ENCODE measurements at places on chromosomes 4 and X.

GRCh38 chrX:42491137-42491907 lies 286.6 kb downstream of the PPP1R2C start:
- no peak for DNase-seq

GRCh38 chrX:40349251-40349650 lies 231.5 kb upstream of the ATP6AP2 start:
- DNase-seq, result no peak

DNA sequence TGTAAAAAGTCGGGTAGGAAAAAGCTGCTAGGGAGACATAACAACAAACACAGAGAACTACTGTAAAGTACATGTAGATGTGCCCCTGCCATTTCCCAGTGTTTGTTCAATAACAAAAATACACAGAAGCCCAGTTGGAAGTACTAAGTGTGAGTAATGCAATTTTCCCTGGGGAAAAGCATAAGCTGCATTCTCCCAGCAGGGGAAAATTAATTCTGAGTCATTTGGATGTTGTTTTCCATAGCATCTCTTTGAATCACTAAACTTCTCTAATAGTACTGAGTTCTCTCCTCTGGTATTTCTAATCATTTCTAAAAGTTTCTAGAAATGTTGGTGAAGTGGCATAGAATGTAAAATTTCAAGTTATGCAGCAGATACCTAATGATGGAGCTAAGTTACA lies 1114.9 kb downstream of the C4orf33 start:
- DNase-seq, result no peak

- no peak for DNase-seq
Measured at GRCh38 chr4:86934147-86934770, 552 bp upstream of the AFF1 start.

DNA sequence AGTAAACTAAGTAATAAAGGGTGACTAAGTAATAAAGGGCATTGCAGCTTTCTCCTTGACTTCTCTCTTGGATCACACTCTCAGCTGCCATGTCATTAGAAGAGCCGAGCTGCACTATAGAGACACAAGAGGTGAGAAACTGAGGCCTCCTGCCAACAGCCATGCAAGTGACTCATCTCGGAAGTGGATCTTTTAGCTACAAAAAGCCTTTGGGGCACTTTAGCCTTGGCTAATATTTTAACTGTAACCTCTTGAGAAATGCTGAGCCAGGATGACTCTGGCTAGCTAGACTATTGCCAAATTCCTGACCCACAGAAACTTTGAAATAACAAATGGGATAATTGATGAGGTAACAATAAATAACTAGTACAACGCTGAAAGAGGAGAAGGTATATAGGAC lies 1.5 kb upstream of the NEIL3 start:
- peak; percentile 30 for DNase-seq

DNA sequence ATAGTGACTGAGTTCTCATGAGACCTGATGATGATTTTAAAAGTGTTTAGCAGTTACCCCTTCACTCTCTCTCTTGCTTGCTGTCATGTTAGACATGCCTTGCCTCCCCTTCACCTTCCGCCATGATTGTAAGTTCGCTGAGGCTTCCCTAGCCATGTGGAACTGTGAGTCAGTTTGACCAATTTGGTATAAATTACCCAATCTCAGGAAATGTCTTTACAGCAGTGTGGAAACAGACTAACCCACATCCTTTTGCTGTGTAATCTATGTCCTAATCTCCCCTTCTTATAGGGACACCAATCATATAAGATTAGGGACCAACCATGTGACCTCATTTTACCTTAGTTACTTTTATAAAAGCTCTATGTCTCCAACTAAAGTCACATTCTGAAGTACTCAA lies 677.8 kb downstream of the ADGRL3 start:
- DNase-seq, result no peak

DNA sequence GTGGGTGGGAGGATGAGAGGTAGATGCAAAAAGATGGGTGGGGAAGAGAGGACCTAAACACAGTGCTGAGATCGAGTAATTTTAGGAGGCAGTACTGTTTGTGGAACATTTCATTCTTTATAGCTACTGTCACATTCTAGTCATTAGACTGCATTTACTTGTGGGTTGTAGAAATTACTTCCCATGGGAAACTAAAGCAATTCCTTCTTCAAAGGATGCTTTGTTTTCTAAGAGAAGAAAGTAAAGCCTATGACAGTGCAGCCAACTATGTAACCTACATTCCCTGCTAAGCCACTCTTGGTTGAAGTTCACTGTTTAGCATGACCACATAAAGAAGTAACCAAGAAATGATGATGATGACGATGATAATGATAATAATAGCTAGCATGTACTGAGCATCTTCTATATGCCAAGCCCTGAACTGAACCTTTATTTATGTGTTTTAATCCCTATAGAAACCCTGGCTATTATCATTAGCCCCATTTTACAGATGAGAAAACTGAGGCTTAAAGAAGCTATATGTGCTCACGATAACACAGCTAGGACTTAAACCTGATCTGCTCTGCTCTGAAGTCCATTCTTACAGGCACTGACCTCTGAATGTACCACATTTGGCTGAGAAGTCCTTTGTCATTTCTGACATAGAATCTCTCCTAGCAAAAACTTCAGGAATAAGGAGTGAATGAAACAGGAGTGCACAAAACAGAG lies 114.5 kb upstream of the KIT start:
- DNase-seq, result no peak

- DNase-seq, result no peak
Measured at GRCh38 chrX:46234775-46235174, 310.4 kb downstream of the ZNF674 start.

DNA sequence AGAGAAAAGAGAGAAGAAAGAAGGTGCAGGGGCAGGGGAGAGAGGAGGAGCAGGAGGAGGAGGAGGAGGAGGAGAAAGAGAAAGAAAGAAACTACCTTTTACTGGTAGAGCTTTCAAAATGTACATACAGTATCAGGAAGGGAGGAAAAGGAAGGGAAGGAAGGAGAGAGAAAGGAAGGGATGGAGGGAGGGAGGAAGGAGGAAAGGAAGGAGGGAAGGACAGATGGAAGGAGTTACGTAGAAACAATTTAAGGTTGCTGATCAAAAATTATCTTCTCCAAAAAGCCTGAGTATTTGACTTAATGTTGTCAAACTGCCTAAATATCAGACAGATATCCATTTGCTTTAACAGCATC lies 13.4 kb downstream of the TBC1D9 start:
- no peak for DNase-seq

DNA sequence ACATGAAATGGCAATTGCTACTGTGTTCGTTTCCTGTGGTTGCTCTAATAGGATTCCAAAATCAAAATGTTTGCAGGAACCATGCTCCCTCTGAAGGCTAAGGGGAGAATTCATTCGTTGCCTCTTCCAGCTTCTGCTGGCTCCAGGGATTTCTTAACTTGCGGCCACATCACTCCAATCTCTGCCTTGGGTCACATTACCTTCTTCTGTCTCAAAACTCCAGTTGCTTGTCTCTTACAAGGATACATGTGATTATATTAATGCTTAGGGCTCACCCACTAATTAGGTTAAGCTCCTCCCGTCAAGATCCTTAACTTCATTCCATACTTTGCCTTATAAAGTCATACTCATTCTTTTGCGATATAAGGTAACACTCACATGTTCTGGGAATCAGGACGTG lies 208.4 kb downstream of the RBM46 start:
- no peak for DNase-seq

DNA sequence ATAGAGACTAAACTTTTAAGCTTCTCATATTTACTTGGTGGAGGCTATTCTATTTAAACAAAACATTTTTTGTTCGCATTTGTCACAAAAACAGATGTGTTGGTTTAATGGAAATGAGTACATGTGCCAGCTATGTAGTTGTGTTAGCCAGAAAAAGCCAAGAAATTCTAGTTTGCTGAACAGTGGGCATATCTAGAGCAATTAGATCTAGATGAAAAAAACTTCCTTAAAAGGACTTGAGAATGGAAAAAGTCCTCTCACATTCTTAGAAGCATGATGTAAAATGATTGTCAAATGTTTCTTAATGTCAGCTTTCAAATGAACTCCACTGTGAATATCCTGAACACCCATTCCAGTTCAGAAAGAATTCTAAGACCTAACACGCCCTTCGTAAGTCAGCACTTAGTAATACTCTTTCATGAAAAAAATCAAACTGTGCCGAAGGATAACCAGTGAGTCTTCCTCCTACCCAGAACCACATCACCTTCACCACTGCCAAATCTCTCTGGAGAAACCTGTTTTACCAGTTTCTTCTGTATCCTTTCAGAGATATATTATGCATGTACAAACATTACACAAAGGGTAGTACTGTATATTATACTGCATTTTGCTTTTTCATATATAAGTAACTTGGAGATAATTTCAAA lies 28.2 kb downstream of the PHKA1 start:
- DNase-seq, result no peak

GRCh38 chr4:135739354-135739753 lies 1537.8 kb upstream of the PABPC4L start:
- DNase-seq, result no peak

DNA sequence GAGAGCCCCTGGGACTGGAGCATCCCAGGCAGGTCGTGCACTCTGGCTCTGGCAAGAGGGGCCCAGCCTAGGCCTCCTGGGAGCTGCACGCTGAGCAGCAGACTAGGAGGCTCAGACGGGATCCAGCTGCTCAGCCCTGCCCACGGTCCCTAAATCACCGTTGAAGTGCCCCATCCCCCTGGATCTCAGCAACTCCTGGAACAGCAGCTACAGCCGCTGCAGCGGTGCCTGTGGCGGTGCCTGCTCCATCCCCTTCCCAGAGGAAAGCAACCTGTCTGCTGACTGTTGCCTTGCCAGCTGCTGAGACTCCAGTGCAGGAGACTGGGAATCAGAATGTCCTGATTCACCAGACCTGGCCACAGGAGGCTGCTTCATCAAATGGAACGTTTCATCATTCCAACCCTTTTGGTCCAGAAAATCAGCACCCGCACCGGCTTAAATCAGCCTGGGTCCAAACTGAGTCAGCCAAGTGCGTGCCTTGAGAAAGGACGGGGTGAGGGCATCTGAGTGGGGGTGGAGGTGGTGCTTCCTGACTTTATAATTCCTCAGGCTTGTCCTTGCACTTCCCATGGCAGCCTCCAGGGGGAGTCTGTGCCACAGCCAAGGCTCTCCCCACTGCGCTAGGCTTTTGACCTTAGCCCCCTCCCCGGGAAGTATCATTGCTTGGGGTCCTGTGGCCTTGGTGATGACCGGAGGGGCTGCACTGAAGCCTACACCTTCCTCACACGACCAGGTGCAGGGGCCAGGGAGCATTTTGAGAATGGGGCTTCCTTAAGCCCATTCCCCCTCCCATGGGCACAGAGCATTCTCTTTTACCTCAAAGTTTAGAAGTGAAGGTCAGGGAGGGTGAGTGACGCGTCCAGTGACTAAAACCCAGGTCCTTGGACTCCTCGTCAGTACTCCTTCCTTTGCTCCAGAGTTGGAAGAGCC lies 6.5 kb downstream of the ZNF185 start:
- DNase-seq, result peak; percentile 25

- DNase-seq, result no peak
Measured at GRCh38 chrX:132369617-132370326, 119.1 kb downstream of the MBNL3 start.

DNA sequence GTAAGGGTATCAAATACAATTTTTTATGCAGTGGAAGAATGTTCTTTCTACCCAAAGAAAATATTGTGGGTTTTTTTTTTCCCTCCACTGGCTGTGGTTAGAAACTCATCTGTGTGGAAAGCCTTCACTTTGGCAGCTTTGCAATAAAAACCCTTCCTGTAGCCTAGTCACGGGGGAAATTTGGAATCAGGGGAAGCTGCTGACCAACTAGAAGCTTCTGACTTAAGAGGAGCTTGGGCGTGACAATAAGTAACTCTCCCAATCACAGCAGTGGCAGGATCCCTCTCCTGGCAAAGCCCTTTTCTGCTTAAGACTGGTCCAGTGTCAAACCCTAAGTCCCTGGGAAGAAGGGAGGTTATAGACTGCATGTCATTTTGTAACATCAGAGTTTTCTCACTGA lies 87.9 kb downstream of the LRRC66 start:
- DNase-seq, result no peak

All from CD8-positive, alpha-beta T cell (primary cell).